NCI-H1105 treated with DMSO at 0.1 percent for 48 hours (cell line): ENCODE measurements at places on chromosomes 12 and 14.

DNA sequence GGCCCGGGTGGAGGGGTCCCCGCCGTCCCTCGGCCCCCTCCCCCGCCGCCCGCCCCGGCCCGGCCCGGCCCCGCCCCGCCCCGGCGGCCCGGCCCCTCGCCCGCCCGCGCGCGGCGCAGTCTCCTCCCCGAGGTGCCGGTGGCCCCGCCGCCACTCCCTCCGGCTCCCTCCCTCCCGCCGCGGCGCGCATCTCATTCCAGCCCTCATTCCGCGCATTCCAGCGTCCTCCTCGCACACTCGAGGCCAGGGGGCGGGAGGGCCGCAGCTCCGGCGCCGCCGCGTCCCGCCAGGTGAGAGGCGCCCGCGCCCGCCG lies at the start of gene TEAD4:
TSS of gene TEAD4 (plus strand) at position 206 of the 313 bp plus-strand sequence.
- DNase-seq = peak; percentile 61

GRCh38 chr14:93654599-93654998 lies 133.7 kb downstream of the PRIMA1 start:
- DNase-seq = no peak

- no peak for DNase-seq
Observed at GRCh38 chr14:56138928-56139327, 20.7 kb downstream of the PELI2 start.

GRCh38 chr14:80780500-80780899 lies 161.0 kb downstream of the CEP128 start:
- DNase-seq = no peak

- no peak for DNase-seq
Observed at GRCh38 chr12:26978801-26979200, 35.4 kb downstream of the TM7SF3 start.

GRCh38 chr12:49635036-49635435 lies 11.7 kb downstream of the PRPF40B start:
- no peak for DNase-seq

GRCh38 chr14:56055511-56055910 lies 62.7 kb upstream of the PELI2 start:
- DNase-seq = no peak

DNA sequence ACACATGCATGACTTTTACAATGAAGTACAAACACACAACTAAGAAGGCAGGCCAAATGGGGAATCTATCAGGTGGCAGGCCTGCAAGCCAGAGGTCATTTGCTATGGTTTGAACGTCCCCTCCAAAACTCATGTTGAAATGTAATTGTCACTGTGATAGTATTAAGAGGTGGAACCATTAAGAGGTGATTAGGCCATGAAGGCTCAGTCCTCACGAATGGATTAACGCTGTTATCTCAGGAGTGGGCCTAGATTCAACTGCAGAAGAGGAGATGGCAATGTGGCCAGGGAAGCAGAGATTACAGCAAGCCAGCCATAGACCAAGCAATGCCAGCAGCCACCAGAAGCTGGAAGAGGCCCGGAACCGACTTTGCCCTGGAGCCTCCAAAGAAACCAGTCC lies 13.5 kb upstream of the ACTR6 start:
- no peak for DNase-seq

- no peak for DNase-seq
Observed at GRCh38 chr12:75974323-75975187, 57.0 kb downstream of the PHLDA1 start.

DNA sequence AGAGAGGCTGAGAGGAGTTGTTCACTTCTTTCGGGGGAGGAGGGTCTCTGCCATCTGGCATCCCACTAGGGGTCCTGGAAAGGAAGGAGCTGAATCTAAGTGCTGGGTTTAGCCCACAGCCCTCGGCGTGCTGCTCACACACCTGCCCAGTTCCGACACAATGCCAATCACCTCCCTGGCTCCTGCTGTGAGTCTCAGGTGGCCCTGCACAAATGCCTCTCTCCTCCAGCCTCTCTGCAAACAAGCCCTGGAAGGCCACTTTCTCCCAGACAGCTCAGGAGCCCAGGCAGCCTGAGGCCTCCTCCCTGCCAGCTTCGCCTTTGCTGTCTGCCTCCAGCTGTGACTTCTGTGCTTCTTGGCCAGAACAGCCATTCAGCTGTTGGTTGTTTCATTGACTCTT lies 51.2 kb downstream of the SMIM41 start:
- peak; percentile 14 for DNase-seq

DNA sequence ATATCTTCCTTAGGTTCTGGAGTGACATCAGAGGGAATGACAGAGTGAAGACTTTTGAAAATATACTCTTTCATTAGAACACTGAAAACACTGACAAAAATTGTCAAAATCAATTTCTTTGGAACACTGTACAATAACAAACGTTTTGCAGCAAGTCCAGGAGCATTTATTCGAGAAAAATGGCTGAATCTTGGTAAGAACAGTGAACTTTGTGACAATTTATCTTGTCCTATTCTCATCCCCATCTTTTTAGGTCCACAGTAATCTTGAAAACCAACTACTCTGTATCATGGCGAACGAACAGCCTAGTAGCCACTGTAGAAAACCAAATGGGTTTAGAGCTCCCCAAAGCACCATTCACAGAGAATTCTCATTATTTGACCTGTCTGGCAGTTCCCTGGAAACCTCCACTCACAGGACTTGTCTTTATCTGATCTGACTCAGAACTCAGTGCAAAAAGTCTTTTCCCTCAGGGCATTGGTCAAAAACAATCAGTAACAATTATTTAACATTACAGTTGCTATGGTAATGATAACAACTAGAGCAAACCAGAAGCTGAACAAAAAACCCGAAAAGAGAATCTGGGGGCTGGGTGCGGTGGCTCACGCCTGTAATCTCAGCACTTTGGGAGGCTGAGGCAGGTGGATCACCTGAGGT lies 20.3 kb upstream of the PPP2R5E start:
- DNase-seq = no peak

GRCh38 chr14:53964249-53964648 lies 7.6 kb upstream of the BMP4 start:
- no peak for DNase-seq

- DNase-seq = peak; percentile 84
Observed at GRCh38 chr14:21071225-21072030, 1.3 kb downstream of the ARHGEF40 start.

- DNase-seq = no peak
Observed at GRCh38 chr12:66627270-66627987, 51.4 kb downstream of the GRIP1 start.

- DNase-seq = no peak
Observed at GRCh38 chr14:33401311-33401710, 462.6 kb downstream of the NPAS3 start.

GRCh38 chr12:19965196-19966038 lies 402.9 kb upstream of the PDE3A start:
- no peak for DNase-seq

GRCh38 chr12:117850048-117850447 lies 118.7 kb downstream of the KSR2 start:
- DNase-seq = peak; percentile 62

- no peak for DNase-seq
Observed at GRCh38 chr12:52582486-52582885, 8.8 kb upstream of the KRT74 start.

DNA sequence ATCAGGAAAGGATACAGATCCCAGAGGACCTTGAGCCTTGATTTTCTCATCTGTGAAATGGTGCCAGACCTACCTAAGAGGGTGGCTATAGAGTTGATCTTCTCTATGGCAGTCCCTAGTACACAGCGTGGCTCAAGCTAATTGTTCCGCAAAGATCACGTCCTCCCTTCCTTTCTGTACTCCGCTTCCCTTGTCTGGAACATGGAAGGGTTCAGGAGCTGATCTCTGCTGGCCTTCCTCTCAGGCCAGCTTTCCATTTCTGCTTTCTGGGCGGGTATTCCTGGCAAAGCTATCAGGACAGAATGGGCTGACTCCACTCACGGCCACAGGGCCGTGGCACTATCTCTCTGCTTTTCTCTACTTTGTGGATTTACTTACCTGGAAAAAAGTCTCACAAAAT lies 6.5 kb downstream of the CAMKK2 start:
- no peak for DNase-seq

GRCh38 chr14:23544511-23545447 lies 6.8 kb downstream of the ZFHX2 start:
- DNase-seq = peak; percentile 96

GRCh38 chr12:127909041-127909440 lies 357.9 kb upstream of the TMEM132C start:
- no peak for DNase-seq

DNA sequence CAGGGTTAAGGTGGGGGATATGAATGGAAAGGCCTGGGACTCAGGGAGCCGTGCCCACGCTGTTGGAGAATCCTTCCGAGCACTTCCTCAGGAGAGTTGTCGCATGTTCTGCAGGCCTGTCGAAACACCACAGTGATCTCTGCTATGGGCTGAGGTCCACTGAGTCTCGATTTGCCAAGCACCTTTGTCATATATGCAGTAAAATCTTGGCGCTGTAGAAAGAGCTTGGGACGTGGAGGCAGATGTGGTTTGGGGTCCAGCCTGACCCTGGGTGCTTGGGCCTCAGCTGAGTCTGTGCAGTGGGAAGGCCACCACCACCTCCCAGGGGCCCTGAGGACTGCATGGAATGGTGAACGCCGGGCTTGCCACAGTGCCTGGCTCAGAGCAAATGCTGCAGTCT lies 32.9 kb downstream of the C14orf132 start:
- no peak for DNase-seq

DNA sequence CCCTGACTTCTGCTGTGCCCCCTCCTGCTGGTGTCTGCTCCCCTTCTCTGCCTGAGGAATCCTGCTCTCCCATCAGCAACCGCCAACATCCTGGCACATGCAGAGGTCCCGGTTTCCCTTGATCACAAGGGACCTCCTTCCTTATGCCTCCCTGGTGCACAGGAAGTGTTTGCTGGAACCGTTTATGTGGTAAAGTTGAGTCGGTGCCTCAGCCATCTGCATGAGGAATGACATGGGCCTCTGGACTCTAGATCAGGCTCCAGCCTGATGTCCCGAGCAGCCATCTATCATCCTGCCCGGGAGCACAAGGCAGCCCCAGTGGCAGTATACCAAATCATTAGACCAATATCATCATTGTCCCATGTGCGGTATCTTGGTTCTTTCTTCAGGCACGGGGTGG lies 90.4 kb downstream of the BORCS5 start:
- DNase-seq = no peak

GRCh38 chr12:43957732-43958372 lies 122.0 kb downstream of the TMEM117 start:
- DNase-seq = peak; percentile 67

DNA sequence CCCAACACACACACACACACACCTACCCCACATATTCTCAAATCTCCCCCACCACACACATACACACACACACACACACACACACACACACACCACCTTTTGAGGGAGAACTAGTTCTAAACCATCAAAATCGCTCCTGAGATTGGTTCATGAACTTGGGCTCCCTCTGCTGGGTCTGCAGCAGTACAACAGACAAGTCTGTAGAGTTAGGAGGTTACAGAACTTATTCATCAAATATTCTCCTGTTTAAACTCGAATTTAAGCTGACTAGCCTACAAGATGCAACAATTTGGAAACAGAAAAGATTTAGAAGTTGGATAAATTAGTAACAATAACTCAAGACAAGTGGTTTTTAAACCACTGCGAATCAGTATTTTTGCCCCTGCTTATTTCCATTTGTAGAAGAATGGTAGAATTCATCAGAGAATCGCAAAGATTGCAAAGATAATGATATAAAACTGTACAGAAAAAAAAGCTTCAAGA lies 136.4 kb upstream of the USP15 start:
- DNase-seq = peak; percentile 45

GRCh38 chr12:119727600-119728443 lies 59.9 kb downstream of the PRKAB1 start:
- DNase-seq = no peak

DNA sequence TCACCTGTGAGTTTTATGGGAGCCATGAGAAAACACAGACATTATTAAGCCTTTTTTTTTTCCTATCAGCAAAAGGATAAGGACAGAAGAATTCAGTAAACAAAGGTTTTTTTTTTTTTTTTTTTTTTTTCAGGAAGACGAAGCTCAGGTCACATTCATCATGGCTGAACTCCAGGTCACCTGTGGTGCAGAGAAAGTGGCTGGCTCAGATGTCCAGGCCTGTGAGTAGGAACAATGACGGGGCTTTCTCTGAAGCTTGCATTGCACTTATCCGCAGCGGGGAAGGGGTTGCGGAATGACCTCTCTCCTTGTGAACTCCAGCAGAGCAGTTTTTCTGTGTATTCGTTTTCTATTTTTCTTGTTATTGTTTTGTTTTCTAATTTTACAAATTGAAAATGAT lies 759.6 kb upstream of the TMEM132C start:
- DNase-seq = no peak

DNA sequence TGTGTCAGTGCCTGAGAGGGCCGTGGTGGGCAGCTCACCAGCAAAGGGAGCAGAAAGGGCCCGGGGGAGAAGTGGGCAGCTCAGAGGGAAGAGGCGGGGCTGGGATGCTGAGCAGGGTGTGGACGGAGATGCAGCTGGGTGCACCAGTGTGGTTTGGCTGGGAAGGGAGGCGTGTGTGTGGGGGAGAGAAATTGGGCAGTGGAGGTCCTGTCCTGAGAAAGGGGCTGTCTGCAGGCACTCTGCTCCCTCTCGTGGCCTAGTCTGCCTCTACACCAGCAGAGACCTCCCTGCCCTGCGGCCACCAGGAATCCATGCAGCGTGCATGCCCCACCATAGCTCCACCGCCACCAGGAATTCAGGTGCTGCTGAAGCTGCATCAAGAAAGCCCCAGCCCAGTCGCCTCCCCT lies 6.4 kb downstream of the TMEM121 start:
- no peak for DNase-seq

DNA sequence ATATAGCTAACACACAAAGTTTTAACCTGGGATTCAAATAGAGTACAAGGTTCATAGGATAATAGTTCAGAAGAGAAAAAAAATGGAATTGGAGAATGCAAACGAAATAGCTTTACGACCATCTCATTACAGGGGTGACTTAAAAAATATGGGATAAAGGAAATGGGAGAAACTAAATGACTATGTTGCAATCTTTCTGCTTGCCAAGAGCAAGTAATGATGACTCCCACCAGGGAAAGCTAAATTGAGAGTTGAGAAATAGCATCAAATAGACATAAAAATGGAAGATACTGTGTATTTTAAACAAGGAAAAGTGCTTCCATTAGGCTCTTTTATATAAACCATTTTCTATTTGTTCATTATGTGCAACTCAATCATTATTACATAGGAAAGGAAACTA lies 155.7 kb upstream of the ATXN7L3B start:
- no peak for DNase-seq

DNA sequence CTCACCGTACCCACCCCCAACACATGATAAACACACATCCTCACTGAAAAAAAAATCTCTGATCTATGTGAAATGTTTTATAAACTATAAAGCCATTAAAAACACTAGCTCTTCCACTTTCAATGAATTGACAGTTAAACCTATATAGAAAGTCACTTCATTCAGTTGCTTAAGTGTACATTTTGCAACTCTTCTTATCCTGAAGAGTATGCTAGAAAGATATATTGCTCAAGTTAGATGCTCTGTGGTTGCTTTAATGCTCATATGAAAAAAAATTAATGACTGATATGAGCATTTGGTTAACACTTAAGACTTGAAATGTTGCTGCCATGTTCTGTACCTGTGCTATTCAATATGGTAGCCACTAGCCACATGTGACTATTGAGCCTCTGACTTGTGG lies 21.0 kb upstream of the MIA2 start:
- no peak for DNase-seq
